ENCODE measurements at places on chromosomes 7 and 10.

DNA sequence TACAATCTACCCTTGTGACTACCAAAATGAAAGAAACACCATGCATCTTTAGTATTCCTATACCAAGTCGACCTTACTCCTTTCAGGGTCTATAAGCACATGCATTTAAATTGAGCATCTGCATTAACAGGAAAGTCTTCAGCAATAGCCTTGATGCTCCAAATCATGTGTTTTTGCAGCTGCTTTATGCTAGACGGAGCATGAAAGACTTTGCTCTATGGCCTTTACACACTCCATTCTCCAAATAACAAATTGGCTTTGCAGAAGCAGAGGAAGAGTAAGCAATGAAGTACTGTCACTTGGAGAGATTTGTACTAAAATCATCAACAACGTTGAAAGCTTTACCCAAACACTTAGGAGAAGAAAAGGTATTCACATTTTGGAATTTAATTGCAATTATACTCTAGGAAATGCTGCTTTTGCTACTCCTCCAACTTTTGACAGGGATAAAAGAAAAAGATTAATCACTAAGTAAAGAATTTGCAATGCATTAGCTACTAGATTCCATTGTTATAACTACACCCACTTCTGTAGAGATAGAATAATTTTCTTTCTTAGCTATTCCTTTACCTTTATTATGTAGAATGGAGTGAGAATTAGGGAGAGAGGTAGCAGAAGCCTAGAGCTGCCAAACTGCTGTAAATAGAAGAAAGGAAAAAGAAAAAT is 131.8 kb downstream of the SEMA3E start:
- H3K4me3 ChIP-seq: no peak overlapping the region
- no peak overlapping the region for H3K27ac ChIP-seq
- DNase-seq: no peak
- H3K36me3 ChIP-seq: no peaks in the 10 kb centered on the region
- no peaks in the 10 kb centered on the region for H3K27me3 ChIP-seq

GRCh38 chr10:62386356-62387320 is 12.5 kb downstream of the ZNF365 start:
- DNase-seq: no peak
- H3K36me3 ChIP-seq: peaks cover 7% of the 10 kb centered on the region
- H3K4me1 ChIP-seq: peaks cover 50% of the 10 kb centered on the region
- H3K27ac ChIP-seq: peak overlapping the region; percentile 96
- H3K27me3 ChIP-seq: no peaks in the 10 kb centered on the region
- H3K4me3 ChIP-seq: no peak overlapping the region

- no peaks in the 10 kb centered on the region for H3K36me3 ChIP-seq
- H3K27me3 ChIP-seq: no peaks in the 10 kb centered on the region
- no peak for DNase-seq
These were observed 32.8 kb downstream of the MRPS33 start for GRCh38 chr7:140981951-140982350.

DNA sequence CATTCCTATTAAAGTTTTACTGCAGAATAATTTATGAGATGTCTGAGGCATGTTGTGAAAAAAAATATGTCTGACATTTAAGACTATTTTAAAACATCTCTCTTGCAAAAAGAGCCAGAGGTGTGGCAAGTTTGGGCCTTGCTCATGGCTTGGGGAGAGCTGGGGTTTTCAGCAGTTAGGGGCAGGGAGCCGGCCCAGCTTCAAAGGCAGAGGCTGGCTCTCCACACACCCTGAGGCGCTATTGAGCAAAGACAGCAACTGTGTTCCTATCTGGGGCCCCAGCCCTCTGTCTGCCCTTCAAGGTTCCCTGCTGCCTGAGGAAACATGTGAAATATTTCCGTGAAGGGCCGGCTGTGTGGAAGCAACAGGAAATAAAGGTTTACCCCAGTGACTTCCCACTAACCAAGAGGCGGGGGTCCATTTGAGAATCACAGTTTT is 94.0 kb downstream of the SORBS1 start:
- DNase-seq: peak; percentile 8
- no peak overlapping the region for H3K27ac ChIP-seq
- H3K4me3 ChIP-seq: no peak overlapping the region

DNA sequence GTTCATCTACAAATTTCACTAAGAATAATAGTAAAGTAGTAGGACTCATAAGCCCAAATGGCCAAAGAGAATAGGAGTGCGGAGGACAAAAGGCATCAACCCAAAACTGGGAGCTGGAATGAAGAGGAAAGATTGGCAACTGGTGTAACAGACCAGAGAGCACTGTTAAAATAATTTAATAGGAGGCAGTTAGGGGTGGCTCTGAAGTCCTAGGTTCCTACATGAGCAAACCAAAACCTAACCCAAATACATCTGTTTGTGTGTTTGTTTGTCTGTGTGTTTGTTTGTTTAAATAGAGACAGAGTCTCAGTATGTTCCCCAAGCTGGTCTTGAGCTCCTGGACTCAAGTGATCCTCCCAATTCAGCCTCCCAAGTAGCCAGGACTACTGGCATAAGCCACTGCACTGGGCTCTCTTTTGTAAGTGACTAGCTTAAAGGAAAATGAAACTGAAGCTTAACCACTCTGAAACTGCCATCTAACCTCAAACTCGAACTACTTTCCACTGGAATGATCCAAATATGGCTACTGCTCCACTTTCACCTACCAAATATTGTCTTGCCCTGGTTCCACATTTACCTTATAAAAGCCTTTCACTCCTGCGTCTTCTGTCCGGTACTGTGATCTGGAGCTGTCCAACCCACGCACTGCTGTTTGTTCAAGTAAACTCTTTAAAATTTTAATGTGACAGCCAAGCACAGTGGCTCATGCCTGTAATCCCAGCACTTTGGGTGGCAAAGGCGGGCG is 94.9 kb downstream of the AKR1D1 start:
- no peaks in the 10 kb centered on the region for H3K36me3 ChIP-seq
- H3K27me3 ChIP-seq: no peaks in the 10 kb centered on the region
- H3K27ac ChIP-seq: no peak overlapping the region

DNA sequence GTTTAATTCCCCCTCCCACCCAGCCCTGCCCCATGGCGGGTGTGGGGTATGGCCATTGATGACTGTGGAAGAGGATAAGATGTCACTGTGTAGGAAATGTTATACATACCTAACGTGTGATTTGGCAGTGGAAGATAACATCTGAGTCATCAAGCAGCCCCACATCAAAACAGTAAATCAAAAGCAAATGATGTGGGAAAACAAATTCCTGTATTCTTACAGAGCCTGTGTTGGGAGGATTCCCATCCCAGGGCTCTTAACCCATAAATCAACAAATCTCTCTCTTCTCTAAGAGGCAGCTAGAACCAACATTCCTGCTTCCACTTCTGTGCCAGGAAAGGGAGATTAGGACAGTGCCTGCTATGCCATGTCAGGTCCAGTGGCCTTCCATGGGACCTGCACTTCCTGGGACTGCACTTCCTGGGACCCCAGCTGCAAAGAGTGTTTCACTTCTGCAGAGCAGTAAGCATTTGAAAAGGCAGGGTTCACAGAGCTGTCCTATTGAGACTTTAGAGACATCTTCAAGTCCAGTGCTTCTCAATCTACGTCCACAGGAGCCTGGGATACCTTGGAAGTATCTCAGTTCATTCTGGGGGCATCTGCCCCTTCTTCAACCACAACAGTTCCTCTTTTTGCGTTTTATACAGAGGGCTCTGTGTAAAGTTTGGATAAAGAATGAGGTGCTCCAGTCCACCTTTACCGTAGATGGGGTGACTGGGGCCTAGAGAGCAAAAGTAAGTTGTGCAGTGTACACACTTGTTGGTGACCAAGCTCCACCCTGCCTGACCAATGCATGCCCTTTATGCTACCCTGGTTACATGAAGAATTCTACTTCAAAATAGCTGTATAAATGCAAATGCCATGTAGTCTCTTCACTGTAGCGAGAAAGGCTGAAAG is 45.7 kb downstream of the ATXN7L1 start:
- H3K36me3 ChIP-seq: no peaks in the 10 kb centered on the region
- H3K27ac ChIP-seq: no peak overlapping the region
- peaks cover 12% of the 10 kb centered on the region for H3K4me1 ChIP-seq
- H3K27me3 ChIP-seq: no peaks in the 10 kb centered on the region

DNA sequence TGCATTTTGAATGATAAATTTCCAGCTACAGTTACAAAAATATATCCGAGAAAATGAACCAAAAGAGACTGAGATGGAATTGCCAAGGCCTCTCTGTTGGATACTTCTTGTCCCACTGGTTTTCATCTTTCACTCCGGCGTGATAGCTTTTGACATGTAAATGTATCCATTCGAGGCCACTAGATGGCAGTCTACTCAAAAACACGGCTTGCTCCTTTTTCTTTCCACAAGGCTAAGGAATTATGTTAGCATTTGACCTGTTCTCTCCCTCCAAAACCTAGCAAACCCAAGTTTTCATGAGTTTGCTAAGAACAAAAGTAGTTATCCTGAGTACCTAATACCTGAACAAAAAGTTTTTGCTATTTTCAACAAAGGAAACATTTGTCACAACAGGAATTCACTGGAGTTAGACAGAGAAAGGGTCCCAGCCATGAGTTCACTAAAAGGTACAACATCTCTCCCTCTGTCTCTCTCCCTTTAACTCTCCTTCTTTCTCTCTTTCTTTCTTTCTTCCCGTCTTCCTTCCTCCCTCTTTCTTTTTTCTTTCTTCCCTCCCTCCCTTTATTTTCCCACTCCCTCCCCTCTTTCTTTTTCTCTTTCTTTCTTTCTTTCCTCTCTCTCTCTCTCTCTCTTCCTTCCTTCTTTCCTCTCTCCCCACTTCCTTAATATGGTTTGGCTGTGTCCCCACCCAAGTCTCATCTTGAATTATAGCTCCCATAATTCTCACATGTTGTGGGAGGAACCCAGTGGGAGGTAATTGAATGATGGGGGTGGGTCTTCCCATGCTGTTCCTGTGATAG is 207.9 kb upstream of the MYO3A start:
- no peaks in the 10 kb centered on the region for H3K4me1 ChIP-seq
- H3K27me3 ChIP-seq: peaks cover 59% of the 10 kb centered on the region
- H3K4me3 ChIP-seq: no peak overlapping the region
- no peaks in the 10 kb centered on the region for H3K36me3 ChIP-seq
- no peak overlapping the region for H3K27ac ChIP-seq
- peak; percentile 46 for DNase-seq

GRCh38 chr10:30645340-30645827 is 15.8 kb upstream of the LYZL2 start:
- no peaks in the 10 kb centered on the region for H3K36me3 ChIP-seq
- no peaks in the 10 kb centered on the region for H3K4me1 ChIP-seq
- no peak overlapping the region for H3K4me3 ChIP-seq
- H3K27ac ChIP-seq: no peak overlapping the region
- H3K27me3 ChIP-seq: peaks cover 58% of the 10 kb centered on the region

- no peak overlapping the region for H3K27ac ChIP-seq
- no peak for DNase-seq
- no peaks in the 10 kb centered on the region for H3K4me1 ChIP-seq
- no peaks in the 10 kb centered on the region for H3K36me3 ChIP-seq
These were observed 18.0 kb upstream of the SFMBT2 start for GRCh38 chr10:7428673-7429350.

GRCh38 chr7:29352041-29352440 is 157.5 kb downstream of the CHN2 start:
- peaks cover 15% of the 10 kb centered on the region for H3K4me1 ChIP-seq
- no peak overlapping the region for H3K27ac ChIP-seq
- no peak overlapping the region for H3K4me3 ChIP-seq
- H3K27me3 ChIP-seq: no peaks in the 10 kb centered on the region

DNA sequence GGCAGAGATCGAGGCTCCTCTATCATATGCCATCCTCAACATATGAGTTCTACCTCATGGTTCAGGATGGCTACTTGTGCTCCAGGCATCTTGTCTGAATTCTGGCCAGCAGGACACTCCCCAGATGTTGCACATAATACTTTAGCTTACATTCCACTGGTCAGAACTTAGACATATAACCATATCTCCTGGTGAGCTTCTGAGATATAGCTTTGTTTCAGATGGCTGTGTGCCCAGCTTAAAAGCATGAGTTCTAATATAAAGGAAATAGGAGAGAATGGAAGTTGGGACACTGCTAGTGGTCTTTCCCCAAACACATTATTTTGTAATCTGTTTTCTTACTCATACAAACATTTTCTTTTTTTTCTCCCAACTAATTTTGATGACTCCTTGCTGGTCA is 50.8 kb upstream of the IFRD1 start:
- no peak overlapping the region for H3K27ac ChIP-seq
- no peak for DNase-seq
- H3K4me1 ChIP-seq: no peaks in the 10 kb centered on the region
- H3K36me3 ChIP-seq: no peaks in the 10 kb centered on the region

GRCh38 chr10:66629996-66630395 is 295.8 kb upstream of the LRRTM3 start:
- H3K36me3 ChIP-seq: no peaks in the 10 kb centered on the region
- no peak for DNase-seq
- H3K4me1 ChIP-seq: no peaks in the 10 kb centered on the region
- no peaks in the 10 kb centered on the region for H3K27me3 ChIP-seq
- no peak overlapping the region for H3K4me3 ChIP-seq

- no peak overlapping the region for H3K4me3 ChIP-seq
- H3K27me3 ChIP-seq: peaks cover 58% of the 10 kb centered on the region
- no peak for DNase-seq
- H3K36me3 ChIP-seq: no peaks in the 10 kb centered on the region
- no peaks in the 10 kb centered on the region for H3K4me1 ChIP-seq
These were observed 95.5 kb downstream of the FAM204A start for GRCh38 chr10:118246332-118247295.

DNA sequence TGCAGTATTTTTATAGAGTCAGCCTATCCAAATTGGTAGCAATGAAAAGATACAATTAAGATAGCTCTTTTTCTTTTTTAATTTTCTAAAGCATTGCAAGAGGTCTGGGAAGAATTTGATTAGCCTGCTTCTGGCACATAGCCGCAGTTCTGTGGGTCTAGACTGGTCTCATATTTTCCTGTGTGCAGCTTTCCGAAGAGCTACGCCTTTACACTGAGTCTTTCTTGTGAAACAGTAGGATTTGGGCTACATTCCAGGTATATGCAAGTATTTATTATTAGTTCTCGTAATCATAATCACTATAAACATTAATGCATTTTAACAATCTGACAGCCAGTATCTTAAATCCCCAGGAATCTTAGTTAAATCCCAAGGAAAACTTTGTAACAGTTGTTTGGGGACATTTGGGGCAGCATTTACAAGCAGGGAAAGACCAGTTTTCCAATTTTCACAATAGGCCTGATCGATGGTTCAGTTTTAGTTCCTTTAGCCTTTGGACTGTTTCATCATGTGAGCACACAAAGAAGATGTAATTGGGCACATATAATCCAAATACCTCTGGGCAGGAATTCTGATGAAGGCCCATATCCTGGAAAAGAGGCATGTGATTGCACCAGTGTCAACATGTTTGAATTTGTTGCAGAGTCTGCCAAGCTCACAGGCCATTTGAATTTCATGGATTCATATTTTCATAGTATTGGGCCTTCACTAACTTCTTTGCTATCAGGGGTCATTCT is 287.3 kb downstream of the INHBA start:
- H3K4me3 ChIP-seq: no peak overlapping the region
- no peak overlapping the region for H3K27ac ChIP-seq
- DNase-seq: no peak
- H3K36me3 ChIP-seq: no peaks in the 10 kb centered on the region
- H3K27me3 ChIP-seq: no peaks in the 10 kb centered on the region
